NCI-H1930 (cell line): ENCODE measurements at places on chromosomes 2 and 18.

DNA sequence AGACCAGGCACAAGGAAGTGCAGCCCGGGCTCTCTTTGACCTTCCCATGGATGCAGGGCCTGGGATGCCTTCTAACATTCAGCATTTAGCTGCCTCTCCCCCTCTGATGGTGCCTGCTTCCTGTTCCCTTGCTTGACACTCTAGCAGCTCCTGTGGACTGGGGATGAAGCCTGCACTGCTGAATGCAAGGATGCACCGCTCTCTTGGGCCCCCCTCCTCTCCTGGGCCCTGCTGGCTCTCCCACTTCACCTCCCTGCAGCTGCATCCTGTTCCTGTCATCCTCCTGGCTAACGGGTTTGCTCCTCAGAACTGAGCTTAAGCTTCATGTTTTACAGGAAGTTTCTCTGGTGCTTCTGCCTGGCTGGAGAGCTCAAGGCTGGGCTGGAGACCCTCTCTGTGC, 254.1 kb downstream of the TSN start:
- DNase-seq: no peak

DNA sequence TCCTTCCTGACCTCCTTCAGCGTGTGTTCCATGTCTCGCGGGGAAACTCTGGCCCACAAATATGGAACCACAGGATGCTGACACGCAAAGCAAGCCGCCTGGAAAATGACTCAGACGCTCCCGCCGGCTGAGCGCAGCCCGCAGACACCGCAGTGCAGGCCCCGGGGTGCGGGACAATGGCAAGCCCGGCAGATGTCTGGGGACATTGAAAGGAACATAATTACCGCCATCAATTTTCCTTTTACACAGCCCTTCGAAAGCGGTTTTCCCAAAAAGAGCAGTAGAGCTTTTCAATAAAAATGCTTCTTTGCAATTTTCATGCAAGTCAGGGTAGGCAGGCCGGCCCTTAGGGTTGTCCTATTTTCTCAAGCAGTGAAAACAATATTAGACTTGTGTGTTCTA, 159.2 kb upstream of the SH3BP4 start:
- peak; percentile 77 for DNase-seq

- DNase-seq: no peak
Observed at GRCh38 chr2:183214680-183215079, 90.4 kb downstream of the NUP35 start.

DNA sequence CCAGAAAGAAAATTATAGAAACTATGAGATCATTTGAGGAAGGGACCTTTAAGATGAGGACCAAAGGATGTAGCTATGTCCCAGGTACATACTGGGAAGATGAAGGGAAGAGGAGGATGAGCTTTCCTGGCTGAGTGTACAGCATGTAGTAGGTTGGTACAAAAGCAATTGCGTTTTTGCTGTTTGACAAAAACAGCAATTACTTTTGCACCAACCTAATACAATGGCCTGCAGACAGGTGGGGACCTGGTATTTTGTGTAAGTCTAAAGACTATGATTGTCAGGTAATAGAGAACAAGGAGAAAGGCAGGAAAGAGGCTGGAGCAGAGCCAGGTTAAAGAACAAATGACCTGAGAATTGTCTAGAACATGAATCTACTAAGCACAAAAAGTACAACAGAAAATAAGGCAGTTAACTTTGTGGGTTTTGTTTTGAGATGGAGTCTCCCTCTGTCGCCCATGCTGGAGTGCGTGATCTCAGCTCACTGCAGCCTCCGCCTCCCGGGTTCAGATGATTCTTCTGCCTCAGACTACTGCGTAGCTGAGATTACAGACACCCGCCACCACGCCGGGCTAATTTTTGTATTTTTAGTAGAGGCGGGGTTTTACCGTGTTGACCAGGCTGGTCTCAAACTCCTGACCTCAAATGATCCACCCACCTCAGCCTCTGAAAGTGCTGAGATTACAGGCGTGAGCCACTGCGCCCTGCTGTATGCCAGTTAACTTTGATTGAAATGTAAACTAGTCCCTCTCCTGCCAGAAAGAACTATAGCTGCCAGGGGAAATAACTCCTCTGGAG, 3.2 kb upstream of the TGOLN2 start:
- DNase-seq: no peak

DNA sequence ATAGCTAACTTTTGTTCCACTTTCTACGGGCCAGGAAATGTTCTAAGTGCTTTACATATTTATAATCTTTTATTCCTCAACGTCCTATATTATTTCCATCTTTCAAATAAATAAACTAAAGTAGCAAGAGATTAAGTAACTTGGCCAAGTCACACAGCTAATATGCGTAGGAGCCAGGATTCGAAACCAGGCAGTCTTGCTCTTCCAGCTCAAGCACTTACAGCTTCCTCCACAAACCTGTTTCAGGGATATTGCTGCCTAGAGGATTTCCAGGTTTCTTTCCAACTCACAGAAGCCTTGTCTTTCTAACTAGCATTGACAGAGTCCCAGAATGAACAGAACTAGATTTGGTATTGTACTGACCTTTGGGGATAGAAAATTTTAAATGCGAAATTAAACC, 102.5 kb downstream of the FIGN start:
- DNase-seq: no peak

DNA sequence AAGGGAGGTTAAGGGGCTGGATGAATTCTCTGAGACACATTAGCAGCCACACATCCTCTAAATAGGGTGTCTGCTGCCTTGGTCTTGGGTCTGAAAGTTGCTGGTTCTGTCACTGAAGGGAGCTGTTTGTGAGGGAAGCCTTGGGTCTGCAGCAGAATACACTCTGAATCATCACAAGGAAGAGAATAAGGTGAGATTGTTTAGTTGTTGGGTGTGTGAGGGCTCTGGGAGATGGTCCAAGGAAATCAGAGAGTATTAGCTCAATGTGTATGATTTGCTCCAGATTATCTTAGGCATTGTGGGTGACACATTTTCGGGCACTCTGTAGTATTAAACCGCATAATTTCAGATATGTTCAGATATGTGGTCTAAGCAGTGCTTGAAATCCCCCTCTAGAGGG, 548.5 kb downstream of the SLC4A3 start:
- DNase-seq: no peak

DNA sequence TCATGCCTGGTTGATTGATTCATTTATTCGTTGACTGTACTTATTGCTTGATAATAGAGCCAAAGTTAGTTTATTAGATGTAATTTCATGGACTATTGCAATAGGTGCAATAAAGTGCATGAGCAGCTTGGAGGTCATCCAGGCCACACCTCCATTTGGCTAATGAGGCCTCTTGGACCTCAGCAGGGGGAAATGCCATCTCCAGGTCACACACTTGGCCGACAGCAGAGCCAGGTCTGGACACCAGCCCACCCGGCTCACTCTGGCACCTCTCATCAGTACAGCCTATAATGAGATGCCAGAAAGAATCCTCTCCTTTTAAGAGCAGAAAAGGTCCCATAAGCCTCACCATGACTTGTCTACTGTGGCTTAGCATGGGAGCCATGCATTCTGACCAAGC, 71.2 kb upstream of the AFF3 start:
- DNase-seq: no peak

GRCh38 chr2:185644828-185645227, 93.8 kb upstream of the FSIP2 start:
- no peak for DNase-seq

GRCh38 chr18:44853430-44853829, 172.7 kb downstream of the SETBP1 start:
- no peak for DNase-seq

DNA sequence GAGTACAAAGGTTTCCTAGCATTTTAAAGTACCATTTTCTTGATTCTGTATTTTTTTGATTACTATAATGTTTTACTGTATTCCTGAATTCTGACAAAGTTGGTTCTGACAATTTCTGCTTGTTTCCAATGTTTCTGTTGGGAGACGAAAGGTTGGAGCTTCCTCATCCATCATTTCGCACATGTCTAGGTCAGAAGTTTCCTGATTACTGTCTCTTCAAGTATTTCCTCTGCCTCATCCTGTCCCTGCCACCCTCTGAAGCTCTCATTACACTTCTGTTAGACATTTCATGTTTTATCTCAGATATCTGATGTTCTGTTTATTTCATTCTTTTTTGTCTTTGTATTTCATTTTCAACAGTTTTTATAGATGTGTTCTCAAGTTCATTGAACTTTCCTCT, 895.8 kb downstream of the TSN start:
- DNase-seq: no peak

DNA sequence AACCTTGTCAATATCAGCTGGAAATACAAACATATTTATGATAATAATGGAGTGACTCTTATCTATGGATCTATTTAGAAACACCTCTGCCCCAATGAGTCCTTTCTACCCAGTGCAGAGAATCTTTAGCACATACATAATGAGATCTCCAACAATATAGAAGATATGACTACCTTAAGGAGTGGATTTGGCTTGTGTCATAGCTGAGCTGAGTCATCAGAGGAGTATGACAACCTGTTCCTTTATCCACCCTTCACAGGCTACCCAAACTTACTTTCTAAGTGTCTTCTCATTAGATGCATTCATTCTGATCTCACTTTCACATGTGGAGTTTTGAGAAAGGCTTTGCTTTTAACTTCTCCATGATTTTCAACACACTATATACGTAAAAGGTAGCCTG, 1218.9 kb downstream of the DSC3 start:
- no peak for DNase-seq

GRCh38 chr2:58634653-58635370, 393.7 kb upstream of the FANCL start:
- peak; percentile 21 for DNase-seq

- DNase-seq: no peak
Observed at GRCh38 chr2:166057370-166058164, 70.3 kb downstream of the SCN1A start.

DNA sequence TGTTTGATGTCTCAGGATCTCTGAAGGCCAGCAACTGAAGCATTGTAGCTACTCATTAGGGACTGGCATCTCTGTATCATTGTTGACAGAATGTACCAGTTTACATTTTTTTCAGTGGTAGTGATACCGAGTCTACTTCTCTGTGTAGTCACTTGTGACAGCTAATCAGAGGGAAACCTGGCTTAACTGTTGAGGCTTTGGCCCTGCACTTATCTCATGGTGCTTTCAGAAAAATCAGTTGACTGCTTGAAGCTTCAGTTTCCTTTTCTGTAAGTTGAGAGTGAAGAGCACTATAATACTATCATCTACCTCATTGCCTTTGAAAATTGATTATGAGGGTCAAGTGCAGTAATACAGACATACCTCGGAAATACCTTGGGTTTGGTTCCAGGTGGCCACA, 90.0 kb downstream of the COMMD1 start:
- no peak for DNase-seq

GRCh38 chr18:6659963-6660725, 69.4 kb upstream of the ARHGAP28 start:
- no peak for DNase-seq

DNA sequence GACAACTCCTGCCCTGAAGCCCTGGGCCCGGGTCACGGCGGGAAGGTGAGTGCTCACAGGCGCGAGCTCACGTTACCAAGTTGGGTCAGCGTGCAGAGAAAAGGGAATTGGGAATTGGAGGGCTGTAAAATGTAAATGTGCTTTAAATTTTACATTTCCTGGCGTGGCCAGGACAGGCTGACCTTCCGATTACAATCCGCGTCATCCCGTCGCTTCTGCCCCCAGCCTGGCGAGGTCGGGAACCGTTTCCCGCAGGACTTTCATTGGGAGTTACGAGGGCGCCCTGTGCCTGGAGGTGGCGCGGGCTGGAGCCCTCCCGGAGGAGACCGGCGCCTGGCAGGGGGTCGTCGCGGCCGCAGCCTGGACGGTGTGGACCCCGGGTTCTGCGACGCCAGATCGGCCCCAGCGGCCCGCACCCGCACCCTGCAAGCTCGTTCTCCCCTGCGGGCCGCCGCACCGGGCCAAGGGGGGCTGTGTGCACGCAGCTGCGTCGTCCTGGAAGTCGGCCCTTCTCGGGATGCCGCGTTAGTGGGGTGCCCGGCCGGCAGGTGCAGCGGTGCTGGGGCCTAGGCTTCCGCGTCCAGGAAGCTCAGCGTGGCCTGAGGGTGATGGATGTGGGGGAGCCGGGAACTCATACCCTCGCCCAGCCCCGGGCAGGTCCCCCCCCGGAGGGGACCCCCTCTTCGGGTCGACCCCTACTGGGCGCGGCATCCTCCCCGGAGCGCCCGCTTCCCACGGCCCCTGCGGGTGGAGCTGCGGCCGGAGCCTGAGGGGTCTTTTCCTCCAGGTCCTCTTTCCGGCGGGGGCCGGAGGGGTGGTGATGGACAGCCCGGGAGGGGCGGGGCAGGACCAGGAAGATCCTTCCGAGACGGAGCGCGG, 63.9 kb downstream of the LRRFIP1 start:
- no peak for DNase-seq

- DNase-seq: peak; percentile 24
Observed at GRCh38 chr2:73823916-73824523, 4.7 kb upstream of the STAMBP start.

DNA sequence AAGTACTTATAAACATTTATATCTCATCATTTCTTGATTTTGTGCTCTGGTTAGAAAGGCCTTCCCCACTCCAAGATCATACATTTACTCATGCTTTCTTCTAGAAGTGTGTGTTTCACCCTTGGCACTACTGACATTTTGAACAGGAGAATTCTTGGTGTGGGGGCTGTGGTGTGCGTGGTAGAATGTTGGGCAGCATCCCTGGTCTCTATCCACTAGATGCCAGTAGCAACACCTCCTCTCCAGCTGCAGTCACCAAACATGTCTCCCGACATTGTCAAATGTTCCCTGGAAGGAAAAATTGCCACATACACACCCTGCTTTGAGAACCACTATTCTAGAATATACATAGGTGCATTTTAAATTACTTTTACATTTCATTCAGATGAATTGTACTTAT, 8.7 kb upstream of the TGIF1 start:
- no peak for DNase-seq

DNA sequence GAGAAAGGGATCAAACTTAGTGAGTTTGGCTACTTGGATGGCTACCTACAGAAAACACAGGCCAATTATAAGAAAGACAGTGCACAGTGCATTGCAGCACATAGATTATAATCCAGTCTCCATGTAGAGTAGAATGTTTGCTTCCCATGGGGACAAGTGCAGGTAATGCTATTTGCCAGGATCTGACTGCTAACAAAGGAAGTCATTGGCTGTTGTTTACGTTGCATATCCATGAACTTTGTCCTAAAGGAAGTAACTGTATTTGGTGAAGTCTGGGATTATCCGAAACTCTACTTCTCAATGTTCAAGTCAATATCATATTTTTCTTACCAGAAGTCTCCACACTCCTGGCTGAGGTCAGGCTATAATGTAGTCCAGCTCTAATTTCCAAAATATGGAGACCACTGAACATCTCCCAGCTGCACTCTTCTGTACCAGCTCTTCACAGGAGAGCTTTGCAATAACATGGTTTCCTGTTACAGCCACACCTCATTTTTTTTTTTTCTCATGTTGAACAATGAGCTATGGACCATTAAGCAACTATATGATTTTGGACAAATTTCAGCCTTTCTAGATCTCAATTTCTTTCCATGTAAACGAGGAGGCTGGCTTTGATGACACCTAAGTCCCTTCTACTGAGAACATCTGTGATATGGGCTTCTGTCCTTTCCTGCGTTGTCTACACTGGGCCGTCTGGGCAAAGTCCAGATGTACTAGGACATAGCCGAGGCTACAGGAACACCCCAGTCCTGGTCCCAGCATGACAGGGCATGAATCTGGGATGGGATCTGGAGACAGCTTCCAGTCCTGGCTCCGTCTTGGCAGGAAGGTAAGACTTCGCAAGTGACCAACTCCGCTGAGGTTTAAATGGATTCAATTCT, 154.8 kb downstream of the LAMA1 start:
- no peak for DNase-seq
